ENCODE measurements at places on chromosomes 2 and 18.

DNA sequence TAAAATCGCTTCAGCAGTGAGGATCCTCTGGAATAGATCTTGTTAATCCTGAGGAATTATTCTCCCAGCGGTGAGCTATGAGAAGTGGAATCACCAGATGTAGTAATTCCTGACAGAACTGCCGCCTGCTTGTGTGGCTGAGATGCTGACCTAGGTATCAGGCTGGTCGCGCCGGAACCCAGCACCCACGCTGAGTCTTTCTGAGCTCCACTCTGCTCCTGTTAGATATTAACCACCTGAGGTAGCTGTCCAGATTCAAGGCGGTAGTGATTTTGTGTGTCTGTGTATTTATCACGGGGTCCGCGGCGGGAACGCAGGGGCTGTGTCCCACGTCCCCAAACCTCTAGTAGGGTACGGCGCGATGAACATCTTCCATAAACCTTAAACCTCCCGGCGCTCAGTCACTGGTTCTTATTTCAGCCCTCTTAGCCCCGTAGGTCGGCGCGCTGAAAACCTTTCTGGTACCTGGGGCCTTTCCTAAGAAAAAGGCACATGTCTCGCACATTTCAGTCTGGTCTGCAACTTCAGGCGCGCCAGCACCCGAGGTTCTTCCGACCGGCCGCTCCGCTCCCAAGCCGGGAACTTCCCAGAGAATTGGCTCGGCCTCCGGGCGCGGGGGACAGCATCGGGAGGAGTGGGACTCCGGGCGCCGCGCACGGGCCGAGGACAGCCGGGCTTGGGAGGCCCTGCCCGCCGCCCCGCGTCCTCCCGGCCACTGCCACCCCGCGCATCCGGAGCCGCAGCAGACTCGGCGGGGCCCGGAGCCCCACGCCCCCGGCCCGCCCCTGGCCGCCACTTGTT lies 542 bp upstream of the CNNM3 start:
- no peak for DNase-seq

- DNase-seq = no peak
Observed at GRCh38 chr18:65322895-65323294, 427.9 kb upstream of the CDH7 start.

DNA sequence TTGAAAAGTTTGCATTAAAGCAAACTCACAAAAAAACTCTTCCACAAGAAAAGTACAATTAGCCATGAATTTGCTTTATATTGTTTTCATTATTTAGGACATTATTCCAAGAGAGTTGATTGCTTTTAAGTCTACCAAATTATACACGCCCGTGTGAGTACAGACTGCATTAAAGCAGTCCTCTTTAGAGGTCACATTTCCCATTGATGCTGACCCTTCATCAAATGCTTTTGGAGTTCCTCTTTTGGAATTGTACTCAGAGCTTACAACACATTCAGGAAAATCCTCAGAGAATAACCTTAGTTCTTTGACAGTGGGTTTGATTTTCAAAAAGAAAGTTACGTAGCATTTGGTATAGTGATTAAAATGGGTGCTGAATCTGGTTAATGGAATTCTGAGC lies 256.1 kb downstream of the CDH2 start:
- no peak for DNase-seq

- DNase-seq = no peak
Observed at GRCh38 chr18:5979971-5980457, 84.7 kb upstream of the TMEM200C start.

DNA sequence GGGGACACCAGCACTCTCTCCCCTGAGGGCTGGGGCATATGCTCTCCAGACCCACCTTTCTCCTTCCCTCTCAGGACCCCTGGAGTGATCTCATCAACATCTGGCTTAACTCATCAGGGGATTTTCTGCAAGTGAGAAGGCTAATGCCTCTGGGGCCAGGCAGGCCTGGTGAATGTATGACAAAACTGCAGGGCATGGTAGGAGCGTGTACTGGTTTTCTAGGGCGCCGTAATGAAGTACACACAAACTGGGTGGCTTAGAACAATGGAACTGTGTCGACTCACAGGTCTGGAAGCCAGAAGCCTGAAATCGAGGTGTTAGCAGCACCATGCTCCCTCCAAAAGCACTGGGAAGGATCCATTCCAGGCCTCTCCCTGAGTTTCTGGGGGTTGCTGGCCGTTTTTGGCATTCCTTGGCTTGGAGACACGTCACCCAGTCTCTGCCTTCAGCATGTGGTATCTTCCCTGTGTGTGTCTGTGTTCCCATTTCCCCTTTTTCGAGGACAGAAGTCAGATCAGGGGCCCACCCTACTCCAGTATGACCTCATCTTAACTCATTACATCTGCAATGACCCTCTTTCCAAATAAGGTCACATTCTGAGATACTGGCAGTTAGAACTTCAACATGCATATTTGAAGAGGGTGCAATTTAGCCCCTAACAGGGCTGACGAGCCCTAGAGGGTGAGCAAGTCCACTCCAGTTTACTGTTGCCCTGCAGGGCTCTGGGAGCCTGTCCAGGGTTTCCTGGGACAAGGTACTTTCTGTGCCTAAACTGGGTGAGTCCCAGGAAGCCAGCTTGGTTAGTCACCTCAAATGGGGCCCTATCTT lies 45.5 kb upstream of the CAB39 start:
- no peak for DNase-seq

- DNase-seq = no peak
Observed at GRCh38 chr2:207176247-207176646, 10.5 kb upstream of the KLF7 start.

DNA sequence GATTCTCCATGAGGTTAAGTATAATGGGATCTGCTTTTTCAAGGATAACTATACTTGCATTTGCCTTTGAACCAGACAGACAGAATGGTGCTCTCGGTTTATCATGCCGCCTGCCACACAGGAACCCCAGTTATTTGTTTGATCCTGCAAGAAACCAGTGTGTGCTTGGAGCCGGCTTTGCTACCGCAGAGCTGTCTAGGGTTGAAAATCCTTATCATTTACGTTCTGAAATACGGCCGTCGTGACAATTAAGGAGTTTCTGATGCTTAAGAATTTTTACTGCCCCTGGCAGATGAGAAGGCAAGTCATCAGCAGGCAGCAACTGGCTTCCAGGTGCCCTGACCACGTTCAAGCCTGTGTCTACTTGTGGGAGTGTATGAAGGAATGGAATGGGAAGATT lies 112.0 kb downstream of the GBX2 start:
- DNase-seq = no peak

DNA sequence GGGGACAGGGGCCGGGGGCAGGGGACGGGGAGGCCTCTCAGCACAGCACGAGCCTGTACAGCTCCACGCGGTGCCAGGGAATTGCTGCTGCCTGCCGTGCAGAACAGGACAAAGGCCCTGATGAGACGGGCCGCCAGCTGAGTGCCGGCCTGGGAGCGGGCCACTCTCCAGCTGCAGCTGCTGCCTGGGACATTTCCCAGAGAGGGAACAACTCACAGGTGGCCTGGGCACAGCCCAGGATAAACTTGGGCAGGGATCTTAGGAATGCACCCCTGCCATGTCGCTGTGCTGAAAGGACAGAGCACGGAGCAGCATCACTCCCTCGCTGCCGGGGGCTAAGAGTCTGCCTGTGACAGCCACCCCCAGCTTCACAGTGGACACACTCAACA lies 38.8 kb downstream of the CENPO start:
- no peak for DNase-seq

DNA sequence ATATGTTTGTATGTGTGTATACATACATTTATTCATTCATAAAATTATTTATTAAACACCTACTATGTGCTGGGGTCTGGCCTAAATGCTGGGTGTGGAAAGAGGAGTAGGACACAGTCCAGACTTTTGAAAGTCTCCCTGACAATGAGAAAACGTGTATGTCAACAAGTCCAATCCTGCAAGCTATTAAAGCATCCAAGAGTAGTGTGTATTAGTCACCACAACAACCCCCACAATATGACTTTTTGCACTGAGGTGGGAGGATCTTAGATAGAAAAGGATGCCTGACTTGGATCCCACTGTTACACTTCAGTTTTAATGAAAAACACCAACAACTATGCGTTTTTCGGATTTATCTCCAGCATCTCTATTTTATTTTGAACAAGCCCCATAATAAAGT lies 446.4 kb downstream of the EPHA4 start:
- no peak for DNase-seq

- no peak for DNase-seq
Observed at GRCh38 chr2:112959109-112959812, 18.5 kb upstream of the IL36G start.

Measured in stimulated activated CD8-positive, alpha-beta memory T cell treated with anti-CD3 and anti-CD28 coated beads, Interleukin-4, amount 100 ng/mL, for 4 hours (primary cell).